ENCODE measurements at places on chromosomes 7 and 10. TPM values are rescaled to one million over a fixed set of nuclear protein-coding genes. Genes with fewer than 3 reads are reported as not detected.

GIMAP8 gene
- 11.4 TPM for total RNA-seq

DMBT1 gene
- 5.4 TPM for total RNA-seq

APBB1IP gene
- 40.1 TPM for total RNA-seq

MNX1 gene
- total RNA-seq: 15.4 TPM

DNA sequence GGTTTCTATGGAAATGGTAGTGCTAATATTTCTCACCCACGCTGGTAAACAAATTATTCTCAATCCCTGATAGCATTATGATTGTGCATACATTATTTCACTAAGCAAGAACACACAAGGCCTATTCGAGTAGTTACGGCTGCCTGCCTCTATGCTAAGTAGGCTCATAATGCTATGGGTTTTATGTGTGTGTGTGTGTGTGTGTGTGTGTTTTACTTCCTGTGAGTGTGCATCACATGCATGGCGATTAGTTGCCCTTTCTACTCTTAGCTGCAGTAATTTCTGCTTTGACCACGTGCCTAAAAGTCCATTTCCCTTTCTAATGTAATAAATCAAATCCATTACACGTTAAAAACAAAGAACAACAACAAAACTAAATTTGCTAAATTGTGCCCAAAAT, 117.0 kb downstream of the CHCHD3 start:
- DNase-seq: no peak

- no peak for DNase-seq
These were observed 8.2 kb downstream of the ZFAND2A start for GRCh38 chr7:1151653-1152425.

DNA sequence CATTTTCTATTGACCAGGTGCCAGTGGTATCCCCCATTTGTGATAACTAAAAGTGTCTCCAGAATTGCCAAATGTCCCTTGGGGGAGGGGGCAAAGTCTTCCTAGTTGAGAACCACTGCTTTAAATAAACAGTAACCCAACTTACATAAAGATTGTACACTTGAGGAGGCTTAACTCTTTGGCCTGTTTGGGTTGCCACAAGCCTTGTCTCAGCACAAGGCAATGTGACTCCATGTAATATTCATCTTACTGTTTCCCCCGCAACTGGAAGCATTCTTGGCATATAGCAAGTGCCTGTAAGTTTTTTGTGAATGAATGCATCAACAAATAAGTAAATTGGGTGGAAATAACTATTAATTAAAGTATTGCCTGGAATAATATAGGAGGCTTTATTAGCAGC, 108.3 kb downstream of the ANK3 start:
- DNase-seq: no peak

- no peak for DNase-seq
These were observed 100.0 kb upstream of the EGR2 start for GRCh38 chr10:62916141-62916603.

- no peak for DNase-seq
These were observed 10.4 kb downstream of the PMPCB start for GRCh38 chr7:103307503-103308231.

DNA sequence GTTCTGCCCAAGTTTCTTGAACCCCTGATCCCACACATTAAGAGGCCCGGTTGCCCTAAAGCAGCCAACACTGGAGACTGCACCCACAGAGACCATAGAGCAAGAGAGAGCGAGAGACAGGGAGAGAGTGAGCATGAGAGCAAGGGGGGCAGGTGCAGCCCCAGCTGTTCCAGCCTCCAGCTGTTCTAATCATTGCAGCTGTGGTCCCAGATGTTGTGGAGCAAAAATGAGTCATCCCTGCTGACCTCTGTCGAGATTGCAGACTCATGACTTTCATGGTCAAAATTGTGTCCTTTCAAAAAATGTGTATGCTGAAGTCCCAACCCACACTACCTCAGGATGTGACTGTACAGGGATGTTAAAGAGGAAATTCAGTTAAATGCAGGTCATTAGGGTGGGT, 143.9 kb upstream of the FRMD4A start:
- no peak for DNase-seq

All from mucosa of gallbladder (tissue), 1 donor.